ENCODE measurements at places on chromosomes 13 and 19.

- DNase-seq: no peak
Measured at GRCh38 chr19:28028881-28029444, 1184.0 kb downstream of the UQCRFS1 start.

GRCh38 chr13:72694314-72694713 lies 33.1 kb downstream of the MZT1 start:
- DNase-seq: no peak

GRCh38 chr13:74288361-74288911 lies 154.2 kb upstream of the KLF12 start:
- DNase-seq: no peak

DNA sequence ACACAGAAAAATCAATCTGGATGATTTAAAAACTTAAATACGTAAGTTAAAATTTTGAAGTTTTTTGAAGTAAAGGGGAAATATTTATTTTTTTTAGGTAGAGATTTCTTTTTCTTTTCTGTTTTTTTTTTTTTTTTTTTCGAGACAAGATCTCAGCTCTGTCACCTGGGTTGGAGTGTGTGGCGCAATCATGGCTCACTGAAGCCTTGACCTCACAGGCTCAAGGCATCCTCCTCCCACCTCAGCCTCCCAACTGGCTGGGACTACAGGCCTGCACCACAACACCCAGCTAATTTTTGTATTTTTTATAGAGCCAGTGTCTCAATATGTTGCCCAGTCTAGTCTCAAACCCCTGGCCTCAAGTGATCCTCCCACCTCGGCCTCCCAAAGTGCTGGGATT lies 120.4 kb upstream of the CLDN10 start:
- DNase-seq: no peak

GRCh38 chr13:109182777-109183465 lies 553.5 kb downstream of the MYO16 start:
- DNase-seq: no peak

GRCh38 chr13:66914155-66914554 lies 316.0 kb downstream of the PCDH9 start:
- no peak for DNase-seq

DNA sequence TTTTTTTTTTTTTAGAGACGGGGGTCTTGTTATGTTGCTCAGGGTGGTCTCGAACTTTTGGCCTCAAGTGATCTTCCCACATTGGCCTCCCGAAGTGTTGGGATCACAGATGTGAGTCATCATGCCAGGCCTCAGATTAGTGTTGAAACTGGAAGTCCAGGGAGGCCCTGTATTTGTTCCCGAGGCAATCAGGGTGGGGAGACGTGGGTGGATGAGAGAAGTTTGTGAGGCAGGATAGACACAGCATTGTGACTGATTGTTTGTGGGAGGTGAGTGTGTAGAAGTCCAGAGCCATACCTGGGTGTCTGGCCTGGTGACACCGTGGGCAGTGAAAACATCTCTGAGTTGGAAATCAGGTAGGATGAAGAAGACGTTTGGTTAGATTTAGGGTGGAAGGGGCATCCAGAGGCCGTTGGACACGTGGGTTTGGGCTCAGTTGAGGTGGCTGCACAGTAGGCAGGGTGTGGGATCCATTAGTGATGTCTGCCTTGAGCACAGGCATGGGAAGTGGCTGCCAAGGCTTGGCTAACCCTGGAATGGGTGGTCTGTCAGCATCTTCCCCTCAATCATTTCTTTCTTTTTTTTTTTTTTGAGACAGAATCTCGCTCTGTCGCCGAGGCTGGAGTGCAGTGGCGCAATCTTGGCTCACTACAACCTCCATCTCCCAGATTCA lies 12.4 kb downstream of the RTN2 start:
- no peak for DNase-seq

GRCh38 chr13:38265132-38265497 lies 84.5 kb upstream of the UFM1 start:
- DNase-seq: no peak

DNA sequence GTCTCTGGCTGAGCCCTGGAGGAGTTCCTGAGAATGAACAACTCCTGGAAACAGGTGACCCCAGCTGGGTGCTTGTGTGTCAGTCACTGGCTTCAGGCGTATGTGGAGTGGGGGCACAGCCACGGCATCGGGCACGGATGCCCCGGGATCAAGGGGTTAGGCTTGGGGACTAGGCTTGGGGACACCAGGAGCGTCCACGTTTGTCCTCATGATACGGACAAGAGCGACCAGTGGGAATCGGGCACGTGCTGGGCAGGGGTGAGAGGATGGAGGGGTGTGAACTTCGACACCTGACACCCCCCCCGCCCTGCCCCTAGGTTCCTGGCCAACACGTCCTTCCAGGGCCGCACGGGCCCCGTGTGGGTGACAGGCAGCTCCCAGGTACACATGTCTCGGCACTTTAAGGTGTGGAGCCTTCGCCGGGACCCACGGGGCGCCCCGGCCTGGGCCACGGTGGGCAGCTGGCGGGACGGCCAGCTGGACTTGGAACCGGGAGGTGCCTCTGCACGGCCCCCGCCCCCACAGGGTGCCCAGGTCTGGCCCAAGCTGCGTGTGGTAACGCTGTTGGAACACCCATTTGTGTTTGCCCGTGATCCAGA lies 4.1 kb downstream of the GRIN3B start:
- no peak for DNase-seq

GRCh38 chr13:113499936-113500335 lies 9.4 kb upstream of the DCUN1D2 start:
- no peak for DNase-seq

DNA sequence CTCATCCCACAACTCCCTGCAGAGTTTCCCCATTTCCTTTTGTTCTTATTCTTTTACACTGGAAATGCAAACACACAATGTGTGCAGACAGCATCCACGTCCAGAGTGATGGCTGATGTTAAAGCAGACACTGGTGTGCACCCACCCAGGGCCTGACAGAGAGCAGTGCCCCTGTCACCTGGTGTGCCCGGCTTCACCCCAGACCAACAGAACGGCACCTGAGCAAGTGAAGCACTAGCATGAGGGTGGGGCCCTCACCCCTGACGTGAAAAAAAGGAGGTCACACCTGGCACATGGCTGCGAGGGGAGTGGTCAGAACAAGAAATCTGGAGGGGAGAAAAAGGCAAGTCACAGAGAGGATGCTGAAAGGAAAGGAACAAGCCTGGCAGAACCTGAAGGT lies 12.3 kb downstream of the ZNF575 start:
- DNase-seq: no peak

GRCh38 chr19:13850910-13851733 lies 25.8 kb upstream of the NANOS3 start:
- no peak for DNase-seq

DNA sequence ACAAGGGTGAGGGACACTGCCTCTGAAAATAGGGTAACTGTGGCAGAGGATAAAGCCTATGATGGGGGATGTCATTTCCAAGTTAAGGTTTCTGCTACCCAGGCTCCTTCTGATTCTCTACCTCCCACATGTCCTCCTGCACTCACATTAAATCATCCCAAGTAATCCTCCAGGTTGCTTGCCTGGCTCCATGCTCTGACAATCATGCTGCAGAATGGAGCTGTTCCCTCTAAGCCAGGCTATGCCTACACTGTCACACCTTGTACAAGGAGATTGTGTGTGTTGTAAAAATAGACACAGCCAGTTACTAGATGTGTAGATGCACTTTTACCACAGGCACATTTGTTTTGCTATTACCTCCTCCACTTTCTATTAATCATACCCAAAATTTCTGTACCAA lies 8.0 kb downstream of the ZNF416 start:
- no peak for DNase-seq

DNA sequence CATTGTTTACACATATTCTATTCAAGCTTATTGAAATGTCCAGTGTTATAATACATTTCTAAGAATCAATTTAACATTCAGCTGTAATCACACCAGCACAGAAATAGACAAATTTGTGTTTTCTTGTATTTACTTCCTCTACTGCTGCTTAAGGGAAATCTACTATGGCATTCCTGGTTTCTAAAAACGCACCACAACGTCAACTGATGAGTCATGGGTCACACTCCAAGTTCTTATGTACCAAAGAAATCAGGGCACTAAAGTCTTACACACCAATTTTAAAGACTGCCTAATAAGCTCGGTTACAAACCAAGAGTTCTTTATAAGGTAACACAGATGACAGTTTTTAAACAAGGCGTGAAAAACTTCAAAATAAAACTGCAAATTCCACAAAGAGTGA lies 13.2 kb downstream of the LNX2 start:
- no peak for DNase-seq

- DNase-seq: no peak
Measured at GRCh38 chr13:100447831-100448230, 140.8 kb downstream of the GGACT start.

- DNase-seq: peak; percentile 12
Measured at GRCh38 chr19:38417544-38418506, 8.2 kb downstream of the RASGRP4 start.

GRCh38 chr19:17302391-17303166 lies 646 bp downstream of the ABHD8 start:
- DNase-seq: no peak

DNA sequence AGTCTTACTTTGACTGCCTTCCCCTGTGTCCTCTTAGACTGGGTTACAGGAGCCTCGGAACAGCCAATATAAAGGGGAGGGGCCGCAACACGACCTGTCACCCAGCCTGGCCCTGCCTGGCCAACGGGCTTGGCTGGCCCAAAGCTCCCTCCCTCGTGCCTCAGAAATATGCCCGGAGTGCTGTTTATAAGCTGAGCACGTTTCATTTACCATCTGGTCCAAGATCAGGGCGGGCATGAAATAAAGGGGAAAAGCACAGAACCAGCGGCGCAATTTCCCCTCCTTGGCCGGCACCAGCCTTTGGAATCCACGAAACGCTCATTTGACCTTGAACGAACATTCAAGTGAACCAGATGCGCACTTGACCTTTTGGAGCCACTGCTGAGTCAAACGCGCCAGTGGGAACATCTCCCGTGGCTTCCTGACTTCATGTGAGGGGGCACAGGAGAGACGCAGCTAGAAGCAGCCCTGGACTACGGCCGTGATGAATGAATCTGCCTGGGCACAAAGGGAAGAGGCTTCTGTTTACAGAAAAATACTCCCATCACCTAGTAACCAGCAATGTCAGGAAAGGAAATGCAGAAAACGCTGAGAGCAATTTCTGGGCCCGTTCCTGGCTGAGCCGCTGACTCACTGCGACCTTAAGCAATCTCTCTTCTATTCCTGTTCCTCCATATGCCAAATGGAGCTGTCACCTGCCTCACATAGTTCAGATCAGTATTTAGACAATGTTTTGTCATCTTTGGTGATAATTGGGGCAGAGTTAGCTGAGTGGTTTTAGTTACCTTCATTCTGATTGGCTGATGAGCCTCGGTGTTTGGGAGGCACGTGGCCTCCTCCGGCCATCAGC lies 53.3 kb downstream of the RFX2 start:
- DNase-seq: no peak

DNA sequence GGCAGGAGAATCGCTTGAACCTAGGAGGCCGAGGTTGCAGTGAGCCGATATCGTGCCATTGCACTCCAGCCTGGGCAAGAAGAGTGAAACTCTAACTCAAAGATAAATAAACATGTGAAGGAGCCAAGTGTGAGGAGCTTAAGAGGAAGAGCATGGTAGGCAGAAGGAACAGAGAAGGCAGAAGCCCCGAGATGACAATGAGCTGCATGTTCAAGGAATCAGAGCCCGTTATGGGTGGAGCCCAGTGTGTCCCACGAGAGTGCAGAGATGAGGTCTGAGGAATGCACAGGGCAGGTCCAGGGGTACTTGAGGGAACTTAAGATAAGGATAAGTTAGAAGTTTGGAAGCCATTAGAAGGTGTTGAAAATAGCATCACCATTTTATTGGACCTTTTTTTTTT lies 716 bp downstream of the FPR2 start:
- DNase-seq: no peak

DNA sequence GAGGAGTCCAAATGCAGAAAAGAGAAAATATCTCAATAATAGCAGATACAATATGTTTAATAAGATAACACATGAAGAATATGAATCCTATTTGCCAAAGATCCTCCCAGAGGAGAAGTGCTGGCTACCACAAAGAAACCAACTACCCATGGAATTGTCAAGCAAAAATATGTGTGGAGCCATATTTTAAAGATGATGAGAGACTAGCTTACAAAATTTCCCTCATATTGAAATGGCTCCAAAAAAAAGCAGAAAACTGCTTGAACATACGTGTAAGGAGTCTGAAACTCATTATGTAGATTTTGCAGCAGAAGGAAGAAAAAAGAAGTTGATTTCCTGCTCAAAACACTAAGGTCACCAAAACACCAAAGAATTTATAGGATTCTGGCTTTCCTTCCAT lies 94.2 kb downstream of the USP12 start:
- DNase-seq: no peak

DNA sequence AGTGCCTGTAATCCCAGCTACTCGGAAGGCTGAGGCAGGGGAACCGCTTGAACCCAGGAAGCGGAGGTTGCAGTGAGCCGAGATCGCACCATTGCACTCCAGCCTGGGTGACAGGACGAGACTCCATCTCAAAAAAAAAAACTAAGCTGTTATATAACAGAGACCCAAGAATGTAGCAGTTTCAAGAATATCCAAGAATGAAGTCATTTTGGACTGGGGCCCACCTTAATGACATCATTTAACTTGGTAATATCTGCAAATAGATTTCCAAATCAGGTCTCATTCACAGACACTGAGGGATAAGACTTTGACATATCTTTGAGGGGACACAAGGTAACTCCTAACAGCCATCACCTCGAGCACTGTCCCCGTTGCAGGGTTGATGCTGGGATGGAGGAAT lies 36.5 kb upstream of the MRI1 start:
- DNase-seq: no peak

DNA sequence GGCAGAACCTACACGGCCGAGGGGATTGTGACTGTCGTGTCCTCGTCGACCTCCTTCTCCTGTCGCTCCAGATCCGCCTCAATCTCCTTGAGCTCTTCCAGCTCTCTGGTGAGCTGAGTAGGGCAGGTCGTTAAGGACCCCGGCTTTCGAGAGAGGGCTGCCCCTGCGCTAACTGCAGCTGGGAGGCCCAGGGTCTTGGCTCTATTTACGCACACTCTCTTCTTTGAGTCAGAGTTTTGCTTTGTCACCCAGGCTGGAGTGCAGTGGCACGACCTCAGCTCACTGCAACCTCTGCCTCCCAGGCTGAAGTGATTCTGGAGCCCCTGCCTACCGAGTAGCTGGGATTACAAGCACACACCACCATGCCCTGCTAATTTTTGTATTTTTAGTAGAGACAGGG lies 7.6 kb downstream of the SPC24 start:
- no peak for DNase-seq

DNA sequence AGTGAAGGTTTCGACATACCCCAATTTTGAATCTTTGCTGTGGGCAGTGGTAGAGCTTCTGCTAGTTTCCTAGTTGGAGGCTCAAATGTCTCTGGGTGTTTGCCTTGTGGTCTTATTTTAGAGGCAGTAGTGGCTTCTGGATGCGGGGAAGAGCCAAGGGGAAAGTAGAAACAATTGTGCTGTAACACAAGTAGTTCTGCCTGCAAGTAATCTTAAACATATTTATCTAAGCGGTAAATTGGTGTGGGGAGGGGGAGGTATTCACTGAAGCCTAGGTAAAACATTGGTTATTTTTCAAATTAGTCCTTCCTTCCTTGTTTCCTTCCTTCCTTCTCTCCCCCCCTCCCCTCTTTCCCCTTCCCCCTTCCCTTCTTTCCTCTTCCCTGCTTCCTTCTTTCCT lies at the start of gene PCDH20:
TSS of gene PCDH20 (minus strand) at position 101 of the 400 bp plus-strand sequence. CDS start 691 bp downstream, outside the sequence.
- DNase-seq: no peak
